Brain (organoid and tissue), 16 donors: ENCODE measurements at places on chromosomes 3 and 15.

GRCh38 chr3:115571413-115571812 lies 51.9 kb upstream of the GAP43 start:
- no peak for DNase-seq

DNA sequence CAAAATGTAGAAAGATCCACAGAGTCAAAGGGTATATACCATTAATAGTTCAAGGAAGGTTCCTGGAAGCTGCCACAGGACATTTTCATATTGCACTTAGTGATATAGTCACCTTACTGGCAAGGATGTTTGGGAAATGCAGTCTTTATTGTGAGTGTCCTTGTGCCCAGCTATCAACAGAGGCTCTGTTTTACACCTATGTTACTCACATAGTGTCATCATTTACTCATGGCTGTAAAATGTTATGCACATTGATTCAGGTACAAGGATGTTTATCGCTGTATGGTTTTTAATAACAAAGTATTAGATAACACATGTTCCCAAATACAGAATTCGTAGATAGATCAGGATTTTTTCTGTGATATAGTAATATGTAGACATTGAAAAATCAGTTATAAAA lies 50.9 kb downstream of the ZPLD1 start:
- DNase-seq: no peak

GRCh38 chr3:24472358-24472757 lies 22.3 kb downstream of the THRB start:
- DNase-seq: no peak

DNA sequence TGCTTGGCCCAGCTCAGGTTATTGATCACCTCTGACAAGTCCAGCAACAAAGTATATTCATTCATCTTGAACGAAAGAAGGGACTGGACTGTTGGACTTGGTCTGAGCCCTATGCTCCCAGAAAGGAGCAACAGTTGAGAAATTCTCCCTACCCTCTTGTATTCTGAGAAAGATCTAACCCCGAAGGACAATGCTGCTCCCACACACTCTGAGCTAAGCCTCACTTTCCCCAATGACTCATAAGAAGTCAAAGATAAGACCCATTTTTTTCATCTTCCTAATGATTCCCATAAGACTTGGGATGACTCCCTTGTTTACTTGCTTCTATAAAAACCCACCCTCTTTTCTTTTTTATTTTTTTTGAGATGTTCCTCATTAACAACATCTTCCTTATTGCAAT lies 549.4 kb upstream of the MDFIC2 start:
- no peak for DNase-seq

DNA sequence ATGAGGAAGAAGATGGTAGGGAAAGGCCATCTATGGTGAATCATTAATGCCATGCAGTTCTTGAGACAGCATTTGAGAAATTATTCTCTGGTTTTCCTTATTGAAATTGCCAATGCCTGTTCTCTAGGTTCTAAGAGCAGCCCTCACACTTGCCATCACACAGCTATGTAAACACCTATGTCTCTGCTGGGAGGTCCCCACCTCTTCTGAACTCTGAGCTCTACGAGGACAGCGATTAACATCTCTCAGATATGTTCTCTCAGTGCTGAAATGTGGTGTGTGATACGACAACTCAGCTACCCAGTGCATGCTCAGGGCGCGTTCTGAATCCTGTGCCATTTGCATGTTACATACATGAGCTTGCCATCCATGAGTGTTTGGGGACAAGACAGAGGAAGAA lies 131.3 kb upstream of the CTDSPL start:
- no peak for DNase-seq

DNA sequence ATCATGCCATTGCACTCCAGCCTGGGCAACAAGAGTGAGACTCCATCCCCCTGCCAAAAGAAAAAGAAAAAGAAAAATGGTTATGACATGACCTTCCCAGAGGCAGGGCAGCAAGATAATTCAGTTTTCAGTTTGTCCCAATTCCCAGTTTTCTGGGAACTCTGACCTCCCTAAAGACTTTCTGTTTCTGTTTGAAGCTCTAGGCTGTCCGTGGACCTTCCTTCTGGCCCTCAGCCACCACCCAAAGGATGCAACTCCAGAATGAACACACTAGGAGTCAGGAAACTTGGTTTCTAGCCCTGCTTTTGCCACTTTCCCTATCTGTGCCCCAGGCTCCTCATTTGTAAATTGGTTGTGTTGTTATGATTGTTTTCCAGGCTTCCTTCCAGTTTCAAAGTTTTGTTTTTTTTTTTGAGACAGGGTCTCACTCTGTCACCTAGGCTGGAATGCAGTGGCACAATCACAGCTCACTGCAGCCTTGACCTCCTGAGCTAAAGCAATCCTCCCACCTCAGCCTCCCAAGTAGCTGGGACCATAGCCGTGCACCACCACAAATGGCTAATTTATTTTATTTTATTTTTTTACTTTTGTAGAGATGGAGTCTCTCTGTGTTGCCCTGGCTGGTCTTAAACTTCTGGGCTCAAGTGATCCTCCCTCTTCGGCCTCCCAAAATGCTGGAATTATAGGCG lies 68.6 kb downstream of the CDC25A start:
- DNase-seq: no peak

DNA sequence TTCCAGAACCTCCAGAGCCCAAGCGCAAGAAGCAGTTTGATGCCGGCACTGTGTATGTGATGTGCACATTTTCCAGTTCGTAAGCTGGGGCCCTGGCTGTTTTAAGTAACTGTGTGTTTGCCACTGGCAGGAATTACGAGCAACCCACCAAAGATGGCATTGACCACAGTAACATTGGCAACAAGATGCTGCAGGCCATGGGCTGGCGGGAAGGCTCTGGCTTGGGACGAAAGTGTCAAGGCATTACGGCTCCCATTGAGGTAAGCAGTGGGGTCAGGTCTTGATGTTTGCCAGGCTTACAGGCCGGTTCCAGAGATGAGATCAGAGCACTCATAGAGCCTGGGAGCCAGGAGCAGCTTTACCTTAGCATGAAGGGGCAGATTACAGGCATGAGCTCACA lies 28.4 kb downstream of the RBM5 start:
- DNase-seq: no peak

DNA sequence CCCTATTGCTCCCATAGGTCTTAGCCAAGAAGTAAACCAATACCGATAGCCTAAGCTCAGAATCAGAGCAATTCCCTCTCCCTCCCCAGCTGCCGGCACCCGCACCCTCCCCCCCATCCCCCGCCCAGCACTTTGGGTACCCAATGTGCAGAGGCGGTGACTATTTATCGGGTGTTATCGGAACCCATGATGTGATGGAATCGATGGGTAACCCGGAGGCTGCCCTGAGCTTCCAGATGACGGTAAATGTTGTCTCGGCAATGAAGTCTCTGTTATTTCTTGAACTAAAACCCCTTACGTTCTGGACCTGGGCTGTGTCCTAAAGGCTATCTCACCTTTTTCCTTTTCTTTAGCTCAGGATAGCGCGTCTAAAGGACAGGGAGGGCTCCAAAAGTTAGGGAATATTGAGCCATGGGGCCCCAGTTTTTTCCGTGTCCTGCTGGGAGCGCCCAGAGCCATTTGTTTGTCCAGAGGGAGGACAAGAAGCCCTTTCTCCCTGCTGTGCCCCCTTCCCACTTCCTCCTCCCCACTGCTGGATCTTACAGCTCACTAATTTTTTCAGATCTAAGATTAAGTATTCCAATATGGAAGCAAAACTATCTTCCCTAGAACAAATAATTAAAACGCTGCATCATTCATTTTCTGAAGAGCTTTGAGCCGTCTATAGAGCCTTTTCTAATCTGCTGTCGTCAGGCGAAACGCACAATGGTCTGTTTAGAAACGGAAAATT lies 1.5 kb downstream of the SLITRK3 start:
- peak; percentile 63 for DNase-seq

DNA sequence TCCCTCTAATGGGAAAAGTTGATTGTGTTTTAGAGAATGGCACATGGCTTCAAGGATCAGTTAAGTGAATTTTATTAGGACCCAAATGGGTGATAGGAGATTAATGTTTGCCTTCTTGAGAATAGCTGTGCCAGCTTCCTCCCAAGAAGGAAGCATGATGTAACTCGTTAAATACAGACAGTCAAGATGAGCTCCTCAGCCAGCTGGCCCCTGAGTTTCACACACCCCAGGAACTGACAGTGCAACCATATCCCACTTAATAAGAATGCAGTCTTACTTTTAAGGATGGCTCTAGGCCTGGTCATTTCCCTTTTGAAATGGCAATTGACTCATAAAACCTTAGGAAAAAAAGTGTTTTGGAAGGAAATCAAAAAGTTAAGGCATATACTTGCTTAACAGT lies 472.8 kb upstream of the KCNMB2 start:
- DNase-seq: no peak

DNA sequence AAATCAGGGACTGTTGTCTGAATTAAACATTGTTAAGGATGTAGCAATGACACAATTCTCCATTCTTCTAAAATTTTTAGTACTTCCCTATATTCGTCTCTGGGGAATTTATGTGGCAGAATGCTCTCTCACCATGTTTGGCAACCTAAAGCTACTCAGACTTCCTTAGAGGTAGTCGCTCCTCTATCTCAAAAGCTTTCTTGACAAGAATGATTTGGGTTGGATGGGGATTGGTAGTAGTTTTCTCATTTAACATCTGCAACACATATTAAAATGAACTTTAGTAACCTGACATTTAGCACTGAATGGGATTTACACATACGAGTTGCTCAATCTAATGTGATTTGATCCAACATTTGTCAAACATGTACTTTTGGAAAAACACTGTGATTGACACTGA lies 233.3 kb downstream of the RBMS3 start:
- DNase-seq: no peak

DNA sequence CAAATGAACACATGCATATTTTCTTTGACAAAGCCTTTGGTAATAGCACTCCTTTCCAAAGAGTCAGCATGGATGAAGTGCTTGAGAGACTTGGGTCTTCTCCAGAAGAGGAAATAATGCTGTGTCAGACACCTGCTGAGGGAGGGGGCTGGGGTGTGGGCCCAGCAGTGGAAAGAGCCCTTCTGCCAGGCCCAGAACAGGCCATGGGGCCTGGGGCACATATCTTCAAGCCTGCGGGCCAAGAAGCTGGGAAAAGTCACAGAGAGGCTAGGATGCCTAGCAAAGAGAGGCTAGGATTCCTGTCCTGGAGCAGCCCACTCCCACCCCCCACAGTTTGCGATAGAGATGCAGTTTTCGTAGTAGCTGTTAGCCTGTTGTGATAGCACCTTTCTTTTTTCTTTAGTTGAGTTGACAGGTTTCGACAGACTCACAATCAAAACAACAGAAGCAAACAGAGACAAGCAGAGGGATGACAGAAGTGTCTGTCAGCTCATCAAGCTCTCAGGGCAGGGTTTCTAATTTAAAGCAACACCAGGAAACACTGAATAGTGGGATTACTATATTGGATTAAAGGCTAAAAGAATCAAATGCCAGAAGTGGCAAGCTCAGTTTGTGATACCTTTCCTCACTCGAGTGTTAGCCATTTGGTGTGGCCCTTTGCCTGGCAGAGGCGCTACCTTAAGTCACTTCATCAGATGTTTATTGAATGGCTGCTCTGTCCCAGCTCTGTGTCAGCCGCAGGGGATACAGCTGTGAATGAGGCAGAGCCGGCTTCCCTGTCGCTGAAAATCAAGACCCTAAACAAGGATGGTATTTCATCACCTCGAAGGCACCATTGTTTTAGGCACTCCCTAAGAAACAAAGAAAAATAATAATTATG lies 19.0 kb downstream of the CMTM7 start:
- DNase-seq: peak; percentile 85

DNA sequence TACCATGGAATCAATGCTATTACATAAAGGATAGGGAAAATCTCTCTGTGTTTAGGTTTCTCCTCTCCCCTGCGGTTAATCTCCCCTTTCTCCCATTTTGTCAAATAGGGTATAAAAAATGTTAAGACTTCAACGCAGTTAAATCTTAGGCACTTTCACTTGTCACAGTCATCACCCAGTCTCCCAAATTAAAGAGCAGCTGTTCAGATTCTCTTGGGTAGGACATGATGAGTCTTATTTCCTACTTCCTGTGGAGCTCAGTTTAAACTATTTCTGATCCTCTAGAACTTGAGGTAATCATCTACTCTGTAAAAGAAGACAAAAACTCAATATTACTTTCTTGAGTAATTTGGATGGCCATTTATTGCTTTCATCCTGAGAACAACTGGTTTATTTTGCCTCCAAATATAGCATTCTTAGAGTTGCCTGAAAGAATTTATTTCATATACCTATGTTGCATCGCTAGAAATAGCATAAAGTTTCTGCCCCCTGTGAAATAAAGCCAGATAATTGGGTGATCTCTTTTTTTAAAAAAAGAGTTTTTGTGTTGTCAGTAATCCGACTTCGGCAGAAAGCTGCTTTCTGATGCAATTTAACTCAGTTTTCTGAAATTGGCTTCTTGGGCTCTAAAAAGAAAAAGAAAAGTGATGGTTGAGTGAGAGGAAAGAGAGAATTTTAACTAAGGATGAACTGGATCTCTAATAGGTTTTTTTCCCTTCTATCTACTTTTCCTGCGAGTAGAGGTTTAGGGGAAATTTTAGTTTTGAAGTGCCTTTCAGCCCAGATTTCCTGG lies 20.7 kb downstream of the RAP2B start:
- DNase-seq: no peak

DNA sequence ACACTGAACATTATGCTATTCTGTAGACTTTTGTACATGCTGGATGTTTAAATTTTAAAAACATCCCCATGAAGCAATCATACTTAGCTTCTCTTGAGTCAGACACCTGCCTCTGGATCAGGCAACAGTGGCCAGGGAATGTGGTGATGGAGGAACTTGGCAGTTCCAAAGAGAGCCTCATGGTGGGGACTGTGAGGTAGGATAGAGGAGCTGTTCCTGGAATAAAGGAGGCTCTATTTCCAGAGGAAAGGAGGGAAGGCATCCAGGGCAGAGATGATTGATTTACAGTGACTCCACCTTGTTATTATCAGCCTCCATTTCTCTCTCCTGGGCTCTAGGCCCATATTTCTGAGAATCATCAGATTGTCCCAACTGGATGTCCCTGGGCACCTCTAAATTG lies 35.0 kb upstream of the ABHD17C start:
- DNase-seq: peak; percentile 43

- no peak for DNase-seq
Observed at GRCh38 chr3:183797996-183798395, 27.4 kb downstream of the MAP6D1 start.

DNA sequence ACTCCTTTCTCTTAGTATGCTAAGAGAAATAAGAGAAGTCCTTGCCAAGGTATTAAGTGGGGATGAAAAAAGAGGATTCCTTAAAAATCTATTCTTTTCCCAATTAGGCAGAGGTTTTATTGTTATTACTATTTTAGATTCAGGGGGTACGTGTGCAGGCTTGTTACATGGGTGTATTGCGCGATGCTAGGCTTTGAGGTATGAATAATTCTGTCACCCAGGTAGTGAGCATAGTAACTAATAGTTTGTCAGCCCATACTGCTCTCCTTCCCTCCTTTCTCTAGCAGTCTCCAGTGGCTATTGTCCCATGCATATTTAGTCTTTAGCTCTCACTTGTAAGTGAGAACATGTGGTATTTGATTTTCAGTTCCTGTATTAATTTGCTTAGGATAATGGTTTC lies 83.9 kb downstream of the LEKR1 start:
- no peak for DNase-seq

DNA sequence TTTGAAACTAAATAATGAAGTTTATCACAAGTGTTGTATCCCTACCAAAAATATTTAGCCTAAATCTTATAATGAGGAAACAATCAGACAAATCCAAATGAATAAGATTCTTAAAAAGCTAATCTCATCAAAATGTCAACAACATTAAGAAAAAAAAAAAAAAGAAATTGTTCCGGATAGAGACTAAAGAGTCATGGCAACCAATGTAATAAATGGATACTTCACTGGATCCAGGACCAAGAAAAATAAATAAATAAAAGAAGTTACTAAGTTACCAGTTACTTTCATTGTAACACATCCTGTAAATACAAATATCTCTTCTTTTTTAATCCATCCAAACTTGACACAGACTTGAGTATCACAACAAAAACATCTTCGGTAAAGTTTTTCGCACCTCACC lies 607 bp downstream of the MRPL47 start:
- DNase-seq: no peak
